ENCODE measurements at places on chromosomes 5 and 9.

- no peak for DNase-seq
Measured at GRCh38 chr5:134449167-134449566, 37.5 kb upstream of the CDKN2AIPNL start.

- DNase-seq = no peak
Measured at GRCh38 chr9:5436441-5436840, 1.3 kb downstream of the PLGRKT start.

- DNase-seq = no peak
Measured at GRCh38 chr5:100643473-100643872, 108.3 kb downstream of the FAM174A start.

GRCh38 chr5:37810311-37810710 lies 29.5 kb downstream of the GDNF start:
- DNase-seq = no peak

DNA sequence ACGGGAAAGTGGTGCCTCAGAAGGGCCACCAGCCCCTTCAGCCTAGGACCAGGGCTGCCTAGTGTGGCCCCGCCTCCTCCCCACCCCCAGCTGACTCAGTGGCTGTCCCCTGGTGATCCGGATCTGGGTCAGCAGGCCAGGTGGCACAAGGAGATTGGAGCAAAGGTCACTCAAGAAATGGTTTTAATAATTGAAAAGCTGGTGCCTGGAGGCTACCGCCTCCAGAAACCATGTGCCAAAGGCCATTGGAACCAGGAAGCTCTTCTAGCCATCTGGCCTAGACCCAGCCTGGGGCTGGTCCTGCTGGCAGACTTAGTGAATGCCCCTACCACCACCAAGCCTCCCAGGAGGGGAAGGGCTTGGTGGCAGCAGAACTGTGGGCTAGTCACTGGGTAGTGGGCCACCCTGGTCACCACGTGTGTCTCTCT lies 1.5 kb downstream of the ST6GALNAC4 start:
- DNase-seq = no peak

DNA sequence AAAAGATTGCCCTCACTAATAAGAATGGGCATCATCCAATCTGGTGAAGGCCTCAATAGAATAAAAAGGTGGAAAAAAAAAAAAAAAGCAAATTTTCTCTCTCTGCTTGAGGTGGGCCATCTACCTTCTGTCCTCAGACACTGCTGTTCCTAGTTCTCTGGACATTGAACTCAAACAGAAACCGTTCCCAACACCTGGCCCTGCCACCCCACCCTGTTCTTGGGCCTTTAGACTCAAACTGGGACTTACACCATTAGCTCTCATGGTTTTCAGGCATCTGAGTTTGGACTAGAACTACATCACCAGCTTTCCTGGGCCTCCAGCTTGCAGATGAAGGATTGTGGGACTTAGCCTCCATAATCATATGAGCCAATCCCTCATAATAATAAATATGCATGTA lies 71.0 kb downstream of the SSBP2 start:
- DNase-seq = no peak

DNA sequence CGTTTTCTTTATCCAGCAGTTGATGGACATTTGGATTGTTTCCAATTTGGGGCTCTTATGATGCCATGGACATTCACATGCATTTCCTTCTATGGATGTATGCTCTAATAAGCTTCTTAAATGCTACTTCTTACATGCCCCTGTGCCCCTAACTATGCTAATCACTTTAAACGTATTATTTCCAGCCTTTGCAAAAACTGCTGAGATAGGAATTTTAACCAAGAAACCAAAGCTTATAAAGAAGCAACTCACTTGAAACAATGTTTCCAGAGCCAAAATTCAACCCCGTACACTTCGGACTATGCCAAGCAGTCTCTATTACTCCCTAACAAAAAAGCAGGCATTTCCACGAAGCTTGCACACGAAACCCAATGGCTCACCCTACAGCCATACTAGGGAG lies 545.6 kb upstream of the WWC1 start:
- no peak for DNase-seq
